ENCODE measurements at places on chromosomes 16 and 17.

- DNase-seq, result peak; percentile 45
These were observed 257.7 kb upstream of the FOXF1 start for GRCh38 chr16:86252596-86252995.

- no peak for DNase-seq
These were observed 373.9 kb downstream of the CPPED1 start for GRCh38 chr16:12429756-12430155.

DNA sequence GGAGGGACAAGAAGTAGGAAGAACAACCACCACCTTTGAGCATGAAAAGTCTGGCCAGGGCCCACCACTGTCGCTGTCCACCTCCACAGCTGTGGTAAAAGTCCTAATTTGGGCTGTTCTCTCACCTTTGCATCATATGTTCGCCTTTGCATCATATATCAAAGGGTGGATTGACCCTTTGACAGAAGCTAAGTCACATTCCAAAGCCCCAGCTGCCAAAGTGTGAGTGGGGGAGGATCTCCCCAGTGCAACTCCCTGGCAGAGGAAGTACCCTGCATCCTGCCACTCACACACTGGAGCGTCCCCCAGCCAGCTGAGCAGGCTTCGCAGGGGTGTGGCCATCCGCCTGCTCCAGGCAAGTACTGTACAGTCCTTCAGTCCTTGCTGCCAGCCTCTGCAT is 12.7 kb upstream of the SPECC1 start:
- no peak for DNase-seq

- no peak for DNase-seq
These were observed 25.7 kb downstream of the TRPV2 start for GRCh38 chr17:16440901-16441629.

- no peak for DNase-seq
These were observed 2.3 kb downstream of the ARL4D start for GRCh38 chr17:43400943-43401717.

DNA sequence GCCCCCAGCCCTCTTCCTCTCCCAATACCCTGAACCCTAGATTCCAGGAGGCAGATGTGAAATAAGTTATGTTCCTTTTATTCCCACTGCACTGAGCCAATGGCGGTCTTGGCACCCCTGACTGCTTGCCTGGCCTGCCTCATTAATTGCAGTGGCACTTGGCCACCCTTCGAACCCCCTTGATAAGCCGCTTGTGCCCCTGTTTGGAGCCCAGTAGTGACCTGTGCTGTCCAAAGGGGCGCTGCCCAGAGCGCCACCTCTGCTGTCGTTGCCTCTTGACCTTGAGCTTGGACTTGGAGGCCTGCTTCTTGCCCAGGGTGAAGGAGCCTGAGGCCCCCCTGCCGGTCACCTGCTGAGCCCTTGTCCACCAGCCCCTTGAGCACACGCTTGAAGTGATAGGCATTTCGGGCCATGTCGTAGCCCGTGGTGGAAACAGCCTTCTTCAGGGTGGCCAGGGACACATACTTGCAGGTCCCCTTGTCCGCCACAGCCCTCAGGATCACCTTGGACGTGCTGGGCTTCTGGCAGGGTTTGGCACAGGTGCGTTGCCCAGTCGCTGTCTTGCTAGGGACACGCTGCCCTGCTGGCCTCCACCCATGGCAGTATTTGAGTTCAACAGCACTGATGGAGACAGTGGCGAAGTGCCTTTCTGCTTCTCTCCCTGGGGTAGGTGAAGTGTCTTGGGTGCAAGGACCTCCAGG is 5.7 kb downstream of the SGCA start:
- no peak for DNase-seq
